ENCODE measurements at places on chromosomes 7 and 10. TPM values are rescaled to one million over a fixed set of nuclear protein-coding genes. Genes with fewer than 3 reads are reported as not detected.

Gene LHFPL3
- not detected for total RNA-seq

Gene PRXL2A
- 0.77 TPM for total RNA-seq

Gene GRM3
- not detected for total RNA-seq

Gene SORBS1
- total RNA-seq: 0.16 TPM

Gene NUPR2
- total RNA-seq: not detected

Gene OPN1SW
- total RNA-seq: not detected

Gene TMEM236
- not detected for total RNA-seq

Gene SOSTDC1
- not detected for total RNA-seq

Gene ZNF853
- total RNA-seq: 3.2 TPM

Gene C10orf53
- total RNA-seq: not detected

Gene STAG3
- total RNA-seq: 0.32 TPM

Gene CFAP46
- 0.95 TPM for total RNA-seq

Gene PKD1L1
- total RNA-seq: under 0.01 TPM

Gene DPP6
- total RNA-seq: not detected

Gene TCERG1L
- total RNA-seq: not detected

Gene DGKI
- total RNA-seq: 1.9 TPM

Gene IL6
- total RNA-seq: 0.94 TPM

Gene TFR2
- total RNA-seq: 0.26 TPM

Gene PKD2L1
- not detected for total RNA-seq

Gene CDC14C
- 0.09 TPM for total RNA-seq

Gene AGR3
- not detected for total RNA-seq

Gene PAPOLB
- under 0.01 TPM for total RNA-seq

Gene FAM221A
- total RNA-seq: 0.95 TPM

Gene NEUROD6
- not detected for total RNA-seq

All from bronchial smooth muscle cell (primary cell).